NCI-H2107 (cell line): ENCODE measurements at places on chromosomes 13 and 19.

- no peak for DNase-seq
Measured at GRCh38 chr13:111411919-111412650, 91.6 kb downstream of the TEX29 start.

GRCh38 chr13:40813667-40814454 lies 24.4 kb downstream of the SLC25A15 start:
- DNase-seq: no peak

DNA sequence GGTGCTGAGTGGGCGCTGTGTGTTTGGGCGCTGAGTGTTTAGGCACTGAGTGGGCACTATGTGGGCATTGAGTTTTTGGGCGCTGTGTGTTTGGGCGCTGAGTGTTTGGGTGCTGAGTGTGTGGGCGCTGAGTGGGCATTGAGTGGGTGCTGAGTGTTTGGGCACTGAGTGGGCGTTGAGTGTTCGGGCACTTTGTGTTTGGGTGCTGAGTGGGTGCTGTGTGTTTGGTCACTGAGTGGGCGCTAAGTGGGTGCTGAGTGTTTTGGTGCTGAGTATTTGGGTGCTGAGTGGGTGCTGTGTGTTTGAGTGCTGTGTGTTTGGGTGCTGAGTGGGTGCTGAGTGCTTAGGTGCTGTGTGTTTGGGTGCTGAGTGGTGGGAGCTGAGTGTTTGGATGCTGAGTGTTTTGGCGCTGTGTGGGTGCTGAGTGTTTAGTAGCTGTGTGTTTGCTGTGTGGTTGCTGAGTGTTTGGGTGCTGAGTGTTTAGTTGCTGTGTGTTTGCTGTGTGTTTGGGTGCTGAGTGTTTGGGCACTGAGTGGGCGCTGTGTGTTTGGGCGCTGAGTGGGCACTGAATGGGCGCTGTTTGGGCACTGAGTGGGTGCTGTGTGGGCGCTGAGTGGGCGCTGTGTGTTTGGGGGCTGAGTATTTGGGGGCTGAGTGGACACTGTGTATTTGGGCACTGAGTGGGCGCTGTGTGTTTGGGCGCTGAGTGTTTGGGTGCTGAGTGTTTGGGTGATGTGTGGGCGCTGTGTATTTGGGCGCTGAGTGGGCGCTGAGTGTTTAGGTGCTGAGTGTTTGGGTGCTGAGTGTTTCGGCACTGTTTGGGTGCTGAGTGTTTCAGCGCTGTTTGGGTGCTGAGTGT lies 47.2 kb upstream of the F7 start:
- DNase-seq: no peak

- DNase-seq: no peak
Measured at GRCh38 chr19:39236527-39236926, 8.3 kb downstream of the IFNL3 start.

DNA sequence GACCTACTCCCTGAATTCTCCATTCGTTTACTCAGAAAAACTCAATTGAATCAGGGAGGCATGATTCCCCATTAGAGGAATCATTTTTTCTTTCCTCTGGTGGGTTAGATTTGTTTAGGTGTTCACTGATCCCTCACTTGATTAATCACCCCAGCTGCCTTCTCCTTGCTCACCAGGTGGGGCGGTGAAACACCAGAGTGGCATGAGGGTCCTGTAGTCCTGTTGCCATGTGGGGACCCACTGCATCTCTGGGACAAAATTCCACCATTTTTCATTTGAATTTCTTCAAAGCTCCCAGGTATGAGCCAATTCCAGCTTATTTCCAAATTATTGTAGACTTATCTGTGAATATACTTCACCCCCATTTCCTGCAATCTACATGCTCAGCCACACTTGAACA lies 462.7 kb upstream of the ZNF507 start:
- no peak for DNase-seq

DNA sequence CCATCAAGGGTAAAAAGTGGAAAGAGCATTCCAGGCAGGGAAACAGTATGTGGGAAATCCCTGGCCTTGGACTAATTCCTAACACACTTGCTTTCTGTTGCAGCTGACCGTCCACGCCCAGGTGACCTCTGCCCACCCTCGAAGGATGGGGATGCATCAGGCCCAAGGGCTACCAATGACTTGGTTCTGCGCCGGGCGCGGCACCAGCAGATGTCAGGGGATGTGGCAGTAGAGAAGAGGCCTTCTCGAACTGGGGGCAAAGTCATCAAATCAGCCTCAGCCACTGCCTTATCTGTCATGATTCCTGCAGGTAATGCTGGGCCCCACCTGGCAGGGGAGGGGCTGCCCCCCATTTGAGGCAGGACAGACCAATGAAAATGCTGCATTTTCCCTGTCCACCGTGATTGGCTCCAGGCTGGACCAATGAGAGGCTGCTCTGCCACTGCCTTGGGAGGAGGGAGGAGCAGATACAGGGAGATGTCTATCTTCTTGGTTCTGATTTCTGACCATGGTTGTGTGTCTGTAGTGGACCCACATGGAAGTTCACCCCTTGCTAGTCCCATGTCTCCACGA lies 12.6 kb downstream of the DNASE2 start:
- DNase-seq: no peak

DNA sequence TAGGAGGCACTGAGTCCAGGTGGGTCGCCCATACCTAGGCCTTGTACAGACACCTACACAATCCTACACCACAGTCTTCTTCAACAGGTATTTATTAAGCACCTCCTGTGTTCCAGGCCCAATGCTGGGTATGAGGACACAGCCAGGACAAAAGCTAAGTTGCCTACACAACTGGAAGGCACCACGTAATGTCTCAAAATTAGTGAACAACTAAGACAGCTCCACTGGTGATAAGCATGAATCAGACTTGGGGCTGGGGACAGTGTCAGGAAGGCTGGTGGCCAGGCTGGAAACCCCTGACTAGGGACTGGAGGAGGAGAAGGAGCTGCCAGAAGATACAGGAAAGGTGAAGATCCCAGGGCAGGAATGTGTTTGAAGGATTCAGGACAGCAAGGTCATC lies 2.4 kb downstream of the SMIM24 start:
- no peak for DNase-seq

GRCh38 chr13:64680739-64681138 lies 2549.4 kb downstream of the PCDH9 start:
- DNase-seq: no peak

- DNase-seq: no peak
Measured at GRCh38 chr19:6779206-6779605, 6.7 kb downstream of the VAV1 start.

DNA sequence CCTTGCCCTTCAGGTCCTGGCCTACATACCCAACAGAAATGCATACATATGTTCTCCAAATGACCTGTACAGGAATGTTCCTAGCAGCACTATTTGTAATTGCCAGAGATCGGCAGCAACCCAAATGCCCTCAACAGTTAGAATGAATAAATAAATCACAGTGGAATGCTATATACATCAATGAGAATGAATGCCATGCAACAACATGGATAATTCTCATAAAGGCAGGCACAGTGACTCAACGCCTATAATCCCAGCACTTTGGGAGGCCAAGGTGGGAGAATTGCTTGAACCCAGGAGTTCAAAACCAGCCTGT lies 18.6 kb downstream of the TEX101 start:
- DNase-seq: no peak

DNA sequence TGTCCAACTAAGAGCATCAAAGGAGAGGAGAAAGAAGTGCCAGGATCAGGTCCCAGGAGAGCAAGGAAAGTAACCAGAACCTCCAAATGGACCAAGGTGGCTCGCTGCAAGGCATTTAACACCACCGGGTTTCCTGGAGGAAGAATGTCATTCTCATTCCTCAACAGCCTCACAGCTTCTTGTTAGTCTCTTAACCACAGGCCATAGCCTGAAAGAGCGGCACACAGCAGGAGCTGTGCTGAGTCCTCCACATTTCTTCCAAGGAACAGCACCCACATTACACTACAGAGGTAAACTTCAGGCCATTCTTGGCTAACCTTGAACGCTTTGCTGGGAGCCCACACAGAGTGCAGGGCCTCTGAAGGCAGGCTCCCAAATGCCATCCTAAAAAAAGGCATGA lies 23.6 kb downstream of the DOCK9 start:
- DNase-seq: no peak

DNA sequence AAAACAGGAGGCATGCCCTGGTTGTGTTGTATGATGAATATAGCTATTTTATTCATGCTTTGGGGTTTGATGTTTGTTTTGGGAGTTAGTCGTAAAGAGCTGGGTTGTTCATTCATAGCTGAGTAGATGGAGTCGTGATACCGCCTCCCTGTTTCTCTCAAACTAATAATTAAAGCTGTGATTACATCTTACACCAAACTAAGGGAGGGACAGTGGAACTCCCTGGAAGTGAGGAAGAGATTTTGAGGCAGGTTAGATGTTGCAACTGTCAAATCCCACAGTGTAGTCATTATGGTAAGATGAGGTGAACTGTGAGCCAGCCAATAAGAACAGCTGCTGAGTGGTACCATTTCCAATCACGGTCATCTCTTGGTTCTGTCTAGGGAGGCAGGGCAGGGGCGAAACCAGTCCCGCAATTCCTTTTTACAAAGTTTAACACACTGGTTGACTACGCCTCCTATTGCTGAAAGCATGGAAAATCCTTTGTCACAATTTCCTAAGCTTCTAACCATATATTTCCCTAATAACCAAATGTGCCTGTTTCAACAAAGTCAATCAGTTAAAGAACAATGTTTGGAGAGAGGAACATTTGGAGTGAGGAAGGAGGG lies 207.6 kb upstream of the SERP2 start:
- no peak for DNase-seq

DNA sequence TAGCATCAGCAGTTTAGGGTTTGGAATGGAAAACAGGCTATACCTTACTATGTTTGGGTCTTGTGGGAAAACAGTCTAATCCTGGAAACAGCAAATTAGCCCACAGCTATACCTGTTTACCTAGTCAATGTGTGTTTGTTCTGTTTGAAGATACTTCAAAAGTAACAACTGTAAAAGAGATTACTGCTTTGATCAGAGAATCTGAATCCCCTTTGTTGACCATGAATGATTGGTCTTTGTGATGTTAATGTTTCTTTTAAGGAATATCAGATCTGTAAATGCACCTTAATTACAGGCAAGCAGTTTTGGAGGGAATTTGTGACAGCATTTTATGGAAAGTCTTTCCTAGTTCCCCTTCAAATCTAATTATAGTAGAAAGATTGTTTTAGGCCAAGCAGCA lies 20.7 kb upstream of the KLF5 start:
- DNase-seq: no peak

DNA sequence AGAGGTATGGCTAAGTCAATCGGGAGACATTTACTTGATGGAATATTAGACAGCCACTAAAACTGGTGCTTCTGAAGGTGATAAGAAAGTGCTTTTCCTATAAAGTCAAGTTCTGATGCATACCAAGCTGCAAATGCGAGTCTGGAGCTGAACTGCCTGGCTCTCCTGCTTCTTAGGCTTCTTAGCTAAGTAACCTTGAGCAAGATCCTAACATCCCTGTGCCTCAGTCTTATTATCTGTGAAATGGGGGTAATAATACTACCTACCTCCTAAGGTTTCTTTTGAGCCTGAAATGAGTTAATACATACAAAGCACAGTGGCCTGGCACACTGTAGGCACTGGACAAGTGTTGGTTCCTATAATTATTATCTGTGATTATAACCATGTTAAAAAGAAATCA lies 64.5 kb downstream of the ZIC5 start:
- no peak for DNase-seq

DNA sequence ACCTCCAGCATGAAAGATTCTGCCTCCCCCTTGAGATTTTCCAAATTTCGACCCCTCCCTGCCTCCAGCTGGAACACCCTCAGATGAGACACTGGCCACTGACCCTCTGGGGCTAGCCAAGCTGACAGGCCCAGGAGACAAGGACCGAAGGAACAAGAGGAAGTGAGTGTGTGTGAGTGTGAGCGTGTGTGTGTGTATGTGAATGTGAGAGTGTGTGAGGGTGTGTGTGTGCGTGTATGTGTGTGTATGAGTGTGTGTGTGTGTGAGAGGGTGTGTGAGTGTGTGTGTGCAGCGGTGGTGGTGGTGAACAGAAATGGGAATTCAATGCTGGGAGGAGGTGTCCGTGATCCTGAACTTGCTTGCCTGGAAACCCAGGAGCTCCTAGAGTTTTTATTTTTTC lies 13.8 kb downstream of the HRC start:
- DNase-seq: no peak

- no peak for DNase-seq
Measured at GRCh38 chr13:30796132-30796572, 60.8 kb downstream of the ALOX5AP start.

- no peak for DNase-seq
Measured at GRCh38 chr13:102679449-102680132, 15.3 kb downstream of the METTL21C start.

- DNase-seq: no peak
Measured at GRCh38 chr13:46866150-46866549, 30.7 kb downstream of the HTR2A start.

DNA sequence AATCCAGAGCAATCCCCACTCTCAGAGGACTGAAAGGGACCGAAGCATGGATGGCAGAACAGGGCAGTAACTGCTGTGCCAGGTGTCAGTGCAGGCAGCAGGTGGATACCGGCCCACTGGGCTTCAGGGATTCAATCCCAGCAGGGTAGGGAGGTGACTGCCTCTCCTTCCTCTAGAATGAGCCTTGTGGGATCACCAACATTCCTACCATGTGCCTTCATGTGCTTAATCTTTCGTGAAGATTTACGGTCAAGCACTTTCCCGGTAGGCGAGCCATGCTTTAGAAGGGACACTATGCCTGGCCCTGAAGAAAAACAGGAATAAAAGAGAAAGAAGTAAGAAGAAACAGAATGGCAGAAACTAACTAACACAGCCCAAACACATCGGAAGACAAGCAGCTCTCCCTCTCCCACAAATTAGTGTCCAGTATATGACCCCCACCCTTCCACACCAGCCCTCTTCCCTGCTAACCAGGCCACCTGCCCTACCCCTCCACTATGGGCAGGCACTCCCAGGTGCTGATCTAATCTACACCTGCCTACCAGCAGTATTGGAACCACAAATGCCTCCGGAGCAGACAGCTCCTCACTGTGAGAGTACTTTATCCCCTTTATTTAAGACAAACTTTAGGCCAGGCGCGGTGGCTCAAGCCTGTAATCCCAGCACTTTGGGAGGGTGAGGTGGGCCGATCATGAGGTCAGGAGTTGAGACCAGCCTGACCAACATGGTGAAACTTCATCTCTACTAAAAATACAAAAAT lies 162.5 kb downstream of the NUFIP1 start:
- no peak for DNase-seq

DNA sequence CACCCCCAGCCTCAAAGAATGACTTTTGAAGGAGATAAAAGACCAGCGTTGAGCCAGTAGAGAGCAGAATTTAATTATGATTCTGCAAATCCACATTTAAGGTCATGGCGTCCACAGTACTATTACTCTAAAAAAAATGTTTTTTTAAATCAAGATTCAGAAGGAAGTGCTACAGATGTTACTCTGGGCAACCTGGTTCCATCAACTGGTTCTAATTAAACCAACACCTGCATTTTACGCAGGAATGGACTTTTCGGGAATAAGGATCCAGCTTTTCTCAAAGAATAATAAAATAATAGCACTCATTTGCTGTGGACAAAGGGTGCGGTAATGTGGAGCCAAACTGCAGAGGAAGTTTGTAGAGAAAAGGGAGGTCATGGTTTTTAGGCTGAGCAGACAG lies 62.9 kb upstream of the IPO5 start:
- DNase-seq: no peak
